ENCODE measurements at places on chromosomes 7 and 10.

DNA sequence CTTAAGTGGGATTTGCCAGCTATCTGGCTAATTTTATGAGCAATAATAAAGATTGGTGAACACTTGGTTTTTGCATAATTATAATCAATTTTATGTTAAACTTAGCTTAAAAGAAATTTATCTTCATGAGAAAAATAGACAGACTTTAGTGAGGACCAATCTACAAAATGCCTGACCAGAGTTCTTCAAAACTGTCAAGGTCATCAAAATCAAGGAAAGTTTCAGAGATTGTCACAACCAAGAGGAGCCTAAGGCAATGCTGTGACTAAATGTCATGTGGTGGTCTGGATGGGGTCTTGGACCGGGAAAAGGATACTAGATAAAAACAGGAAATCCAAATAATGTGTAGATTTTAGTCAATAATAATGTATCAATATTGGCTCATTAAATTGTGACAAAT lies 17.7 kb upstream of the FAM170B start:
- DNase-seq = no peak

DNA sequence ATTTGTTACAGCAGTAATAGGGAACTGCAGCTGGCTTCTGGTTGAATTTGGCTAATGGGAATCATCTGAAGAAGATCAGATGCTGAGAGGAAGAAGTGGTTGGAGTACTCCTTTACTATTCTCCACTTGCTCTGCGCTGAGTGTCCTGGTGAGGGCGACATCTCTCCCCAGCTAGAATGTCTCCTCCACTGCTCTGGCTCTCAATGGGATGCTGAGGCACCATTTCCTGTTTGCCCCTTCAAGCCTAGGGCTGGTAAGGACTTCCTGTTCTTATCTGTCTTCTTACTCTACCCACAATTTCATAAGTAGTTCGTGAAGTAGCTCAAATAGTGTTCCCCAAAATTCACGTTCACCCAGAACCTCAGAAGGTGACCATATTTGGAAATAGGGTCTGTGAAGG lies 43.2 kb upstream of the TES start:
- DNase-seq = no peak

DNA sequence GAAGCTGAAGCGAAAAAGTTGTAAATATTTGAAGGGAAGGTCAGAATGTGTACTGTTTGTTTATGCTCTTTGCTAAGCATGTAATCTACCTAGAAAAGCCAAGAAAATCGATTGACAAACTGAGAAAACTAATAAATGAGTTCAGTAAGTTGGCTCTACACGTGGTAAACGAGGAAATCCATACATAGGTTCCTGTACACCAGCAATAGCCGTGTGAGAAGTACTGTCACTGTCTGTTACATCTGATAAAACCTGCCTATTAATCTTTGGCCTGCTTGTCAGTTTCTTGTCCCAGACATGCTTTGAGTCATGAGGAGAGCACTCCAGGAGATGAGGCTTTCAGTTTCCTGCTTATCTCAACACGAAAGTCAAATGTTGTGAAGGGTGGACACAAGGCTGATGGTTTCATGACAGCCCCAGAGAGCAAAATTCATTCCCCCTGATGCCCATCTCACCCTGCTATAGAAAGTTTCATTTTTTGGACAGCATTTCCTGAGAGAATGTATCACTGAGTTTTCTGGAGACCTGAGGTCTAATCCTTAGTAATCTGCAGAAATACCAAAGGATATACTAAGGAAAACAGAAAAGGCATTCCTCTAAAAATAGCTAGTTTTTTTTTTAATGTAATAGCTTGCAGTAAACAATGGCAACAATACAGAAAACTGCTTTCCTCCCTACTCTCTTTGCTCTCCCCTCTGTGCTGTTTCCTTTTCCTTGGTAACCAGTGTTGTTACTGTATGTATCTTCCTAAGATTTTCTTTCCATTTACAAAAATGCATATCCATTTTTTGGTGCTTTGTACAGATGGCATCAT lies 18.8 kb downstream of the BMPR1A start:
- no peak for DNase-seq

- DNase-seq = peak; percentile 18
Measured at GRCh38 chr10:124992462-124993344, 50.8 kb downstream of the ZRANB1 start.

- DNase-seq = no peak
Measured at GRCh38 chr10:116044801-116045248, 228.2 kb downstream of the GFRA1 start.

GRCh38 chr7:54664235-54665228 lies 94.5 kb downstream of the SEC61G start:
- DNase-seq = no peak

- DNase-seq = no peak
Measured at GRCh38 chr10:32949221-32949678, 8.8 kb downstream of the ITGB1 start.

GRCh38 chr7:38574086-38574485 lies 57.1 kb downstream of the AMPH start:
- no peak for DNase-seq

DNA sequence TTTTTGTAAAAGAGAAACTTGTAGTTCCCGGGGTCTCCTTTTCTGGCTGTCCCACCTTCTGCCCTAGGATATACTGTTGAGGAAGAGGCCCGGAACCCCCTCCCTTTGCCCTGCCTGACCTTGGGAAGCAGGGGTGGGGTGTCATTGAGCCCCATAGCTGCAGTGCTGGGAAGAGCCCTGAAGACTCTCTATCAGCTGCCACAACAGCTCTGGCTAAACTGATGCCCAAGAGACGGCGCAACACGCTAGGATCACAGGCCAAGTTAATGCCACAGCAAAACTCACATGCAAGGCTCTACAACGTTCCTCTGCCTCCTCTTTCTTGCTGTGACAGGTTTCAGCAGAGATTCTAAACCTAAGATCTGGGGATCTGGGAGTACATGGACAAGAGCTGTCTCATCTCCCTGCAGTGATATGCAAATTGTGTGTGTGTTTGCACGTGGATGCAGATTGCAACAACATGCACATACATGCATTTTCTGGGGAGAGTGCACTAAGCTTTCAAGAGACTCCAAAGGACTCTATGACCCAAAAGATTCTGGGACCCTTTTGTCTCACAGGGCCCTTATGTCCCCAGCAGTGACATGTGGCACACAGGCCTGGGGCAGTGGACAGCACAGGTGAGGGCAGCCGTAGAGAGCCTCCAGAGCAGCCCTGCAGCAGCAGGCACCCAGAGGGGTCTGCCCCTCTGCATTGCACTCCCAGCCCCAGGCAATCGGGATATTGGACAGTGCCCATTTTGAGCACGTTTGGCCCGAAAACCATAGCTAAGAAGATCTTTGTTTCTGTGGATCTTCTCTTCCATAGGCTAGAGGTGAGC lies 2.5 kb downstream of the RASSF4 start:
- DNase-seq = no peak

- no peak for DNase-seq
Measured at GRCh38 chr10:68296843-68297663, 34.8 kb upstream of the HNRNPH3 start.

DNA sequence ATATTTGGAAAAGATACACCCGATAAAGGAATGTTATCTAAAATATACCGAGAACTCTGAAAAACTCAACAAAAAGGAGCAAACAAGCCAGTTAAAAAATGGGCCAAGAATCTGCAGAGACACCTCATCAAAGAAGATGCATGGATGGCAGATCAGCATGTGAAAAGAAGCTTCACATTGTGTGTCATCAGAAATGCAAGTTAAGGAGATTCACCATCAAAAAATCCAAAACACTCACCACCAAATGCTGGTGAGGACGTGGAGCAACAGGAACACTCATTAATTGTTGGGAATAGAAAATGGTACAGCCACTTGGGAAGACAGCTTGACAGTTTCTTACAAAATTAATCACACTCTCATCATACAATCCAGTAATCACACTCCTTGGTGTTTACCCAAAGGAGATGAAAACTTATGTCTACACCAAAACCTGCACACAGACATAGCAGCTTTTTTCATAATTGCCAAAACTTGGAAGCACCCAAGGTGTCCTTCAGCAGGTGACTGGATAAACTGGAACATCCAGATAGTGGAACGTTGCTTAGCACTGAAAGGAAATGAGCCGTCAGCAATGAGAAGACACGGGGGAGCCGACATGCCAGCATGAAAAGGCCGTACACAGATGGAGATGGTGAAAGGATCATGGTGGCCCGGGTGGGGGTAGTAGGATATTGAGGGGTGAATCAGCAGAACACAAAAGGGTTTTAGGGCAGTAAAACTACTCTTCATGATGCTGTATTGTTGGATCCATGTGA lies 27.9 kb upstream of the PWWP2B start:
- DNase-seq = no peak

DNA sequence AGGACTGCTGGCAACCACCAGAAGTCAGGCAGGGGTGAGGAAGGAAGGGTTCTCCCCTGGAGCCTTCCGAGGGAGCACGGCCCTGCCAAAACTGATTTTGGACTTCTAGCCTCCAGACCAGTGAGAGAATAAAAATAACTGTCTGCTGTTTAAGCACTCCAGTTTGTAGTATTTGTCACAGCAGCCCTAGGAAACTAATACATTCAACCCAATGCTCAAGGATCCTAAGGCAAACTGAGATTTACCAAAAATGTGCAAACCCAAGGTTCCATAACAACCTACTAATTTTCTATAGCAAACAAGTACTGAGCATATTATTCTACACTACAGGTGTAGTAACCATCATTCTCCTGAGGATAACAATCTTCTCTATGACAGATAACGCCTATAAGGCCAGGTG lies 18.6 kb downstream of the ARHGAP12 start:
- no peak for DNase-seq

GRCh38 chr7:105776986-105777910 lies 99.2 kb downstream of the ATXN7L1 start:
- no peak for DNase-seq

GRCh38 chr7:150903606-150904005 lies 51.3 kb downstream of the AOC1 start:
- no peak for DNase-seq

GRCh38 chr10:31769564-31769963 lies 159.1 kb downstream of the ARHGAP12 start:
- DNase-seq = no peak

DNA sequence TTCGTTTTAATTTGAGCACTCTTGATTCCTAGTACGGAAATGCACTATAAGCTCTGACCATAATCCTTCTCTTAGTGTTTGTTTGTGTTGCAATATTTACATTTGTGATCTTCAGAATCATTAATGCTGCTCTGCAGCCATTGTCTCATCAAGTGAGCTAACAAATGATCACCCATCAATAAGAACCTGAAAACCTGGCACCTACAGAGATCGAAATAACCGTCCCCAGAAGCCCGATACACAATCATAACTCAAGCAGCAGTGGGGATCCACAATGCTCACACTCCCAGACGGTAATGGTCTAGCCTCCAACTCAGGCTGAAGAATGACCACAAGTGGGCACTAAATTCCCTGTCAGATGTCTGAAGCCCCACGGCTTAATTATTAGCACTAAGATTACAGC lies 156.0 kb upstream of the NFE2L3 start:
- DNase-seq = no peak

- DNase-seq = no peak
Measured at GRCh38 chr10:5147255-5147980, 37.5 kb downstream of the AKR1C8 start.

DNA sequence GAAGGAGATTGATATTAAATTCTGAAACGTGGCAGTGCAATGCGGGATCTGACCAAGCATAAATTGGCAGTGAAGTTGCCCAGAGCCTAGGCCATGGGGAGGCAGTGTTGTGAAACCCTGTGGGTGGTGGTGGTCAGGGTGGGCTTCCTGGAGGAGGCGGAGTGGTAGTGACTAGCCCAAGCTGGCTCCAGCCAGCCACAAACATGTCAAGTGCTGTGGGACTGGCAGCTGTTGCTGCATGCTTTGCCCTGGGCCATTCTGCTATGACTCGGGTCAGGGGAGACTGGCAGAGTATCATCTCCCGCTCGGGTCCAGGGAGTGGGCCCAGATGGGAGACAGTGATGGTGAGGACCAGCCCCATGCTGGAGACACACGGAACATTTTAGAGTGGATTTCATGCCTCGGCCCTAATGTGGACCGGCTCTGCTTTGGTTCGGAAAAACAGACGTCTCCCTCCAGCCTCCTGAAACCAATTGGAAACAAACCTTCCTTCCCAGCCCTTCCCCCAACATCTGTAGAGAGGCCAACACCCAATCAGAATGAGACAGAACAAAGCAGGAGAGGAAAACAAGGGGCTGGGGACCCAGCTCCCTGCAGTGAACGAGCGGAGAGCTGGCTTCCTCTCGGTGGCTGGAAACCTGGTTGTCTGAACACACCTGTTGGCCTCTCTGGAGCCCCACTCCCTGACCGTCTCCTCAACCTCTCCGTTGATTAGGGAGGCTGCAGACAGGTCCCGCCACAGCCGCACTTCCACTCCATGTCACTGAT lies 58.2 kb downstream of the TMEM270 start:
- no peak for DNase-seq

DNA sequence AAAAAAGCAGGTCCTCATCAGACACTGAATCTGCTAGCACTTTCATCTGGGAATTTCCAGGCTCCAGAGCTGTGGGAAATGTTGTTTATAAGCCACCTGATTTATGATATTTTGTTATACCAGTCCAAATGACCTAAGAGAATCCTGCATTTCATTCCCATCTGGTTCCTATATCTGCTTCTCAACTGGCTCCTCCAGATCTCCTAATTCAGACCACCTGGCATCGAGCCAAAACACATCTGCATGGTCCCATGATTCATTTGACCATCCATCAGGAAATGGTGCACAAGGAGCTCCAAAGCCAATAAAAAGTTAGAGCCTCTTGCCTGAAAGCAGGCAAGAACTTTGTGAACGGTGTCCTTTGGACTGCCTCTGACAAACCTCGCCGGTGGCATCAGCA lies 108.9 kb downstream of the IPMK start:
- no peak for DNase-seq

DNA sequence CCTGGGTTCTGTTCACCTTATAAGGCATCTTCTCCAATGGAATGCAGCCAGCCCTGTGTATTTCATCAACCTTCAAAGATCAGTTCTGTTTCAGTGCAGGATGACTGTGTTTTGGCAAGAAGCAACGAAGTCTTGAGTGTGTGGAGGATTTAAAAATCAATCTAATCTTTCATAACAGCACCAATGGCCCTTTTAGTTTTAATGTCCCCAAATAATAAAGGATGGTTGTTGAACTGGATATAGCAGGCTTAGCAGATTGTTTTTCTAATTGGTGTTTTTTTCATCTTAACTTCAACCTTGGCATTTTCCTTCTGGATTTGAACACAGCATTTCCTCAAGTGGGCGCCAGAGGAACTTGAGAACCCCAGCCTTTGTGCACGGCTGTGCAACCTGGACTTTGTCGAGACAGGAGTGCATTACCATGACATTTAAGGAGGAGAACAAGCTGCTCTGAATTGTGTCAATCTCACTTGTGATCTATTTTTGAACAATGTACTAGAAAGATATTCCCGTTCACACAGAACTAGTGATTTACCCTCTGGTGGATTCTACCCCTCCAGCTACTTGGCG lies 313.3 kb upstream of the AKR1E2 start:
- DNase-seq = no peak

GRCh38 chr10:86194684-86195083 lies 171.9 kb downstream of the GRID1 start:
- no peak for DNase-seq

DNA sequence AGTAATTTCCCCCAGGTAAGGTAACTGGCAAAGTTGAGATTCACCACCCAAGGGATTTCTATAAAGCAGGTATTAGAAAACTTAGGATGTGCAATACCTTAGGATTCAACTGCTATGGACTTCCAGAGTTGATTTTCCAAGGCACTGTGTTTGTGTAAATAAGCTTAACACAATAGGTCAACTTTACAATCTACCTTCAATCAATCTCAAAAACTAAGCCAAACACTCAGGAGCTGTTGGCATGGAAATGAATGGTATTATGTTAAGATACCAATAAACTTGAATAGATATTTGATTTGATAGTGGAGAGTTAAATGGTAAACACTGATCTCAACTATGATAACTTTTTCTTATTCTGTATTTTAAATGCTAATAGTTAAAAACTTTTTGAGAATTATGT lies 762 bp upstream of the SEMA3E start:
- DNase-seq = no peak
